Esophagus mucosa (tissue), 1 donor: ENCODE measurements at places on chromosomes 3 and 15. TPM values are rescaled to one million over a fixed set of nuclear protein-coding genes. Genes with fewer than 3 reads are reported as not detected.

Gene MED12L
- 0.32 TPM for total RNA-seq

GRCh38 chr3:100429187-100429716 is 27.9 kb downstream of the LNP1 start:
- no peak for ATAC-seq

DNA sequence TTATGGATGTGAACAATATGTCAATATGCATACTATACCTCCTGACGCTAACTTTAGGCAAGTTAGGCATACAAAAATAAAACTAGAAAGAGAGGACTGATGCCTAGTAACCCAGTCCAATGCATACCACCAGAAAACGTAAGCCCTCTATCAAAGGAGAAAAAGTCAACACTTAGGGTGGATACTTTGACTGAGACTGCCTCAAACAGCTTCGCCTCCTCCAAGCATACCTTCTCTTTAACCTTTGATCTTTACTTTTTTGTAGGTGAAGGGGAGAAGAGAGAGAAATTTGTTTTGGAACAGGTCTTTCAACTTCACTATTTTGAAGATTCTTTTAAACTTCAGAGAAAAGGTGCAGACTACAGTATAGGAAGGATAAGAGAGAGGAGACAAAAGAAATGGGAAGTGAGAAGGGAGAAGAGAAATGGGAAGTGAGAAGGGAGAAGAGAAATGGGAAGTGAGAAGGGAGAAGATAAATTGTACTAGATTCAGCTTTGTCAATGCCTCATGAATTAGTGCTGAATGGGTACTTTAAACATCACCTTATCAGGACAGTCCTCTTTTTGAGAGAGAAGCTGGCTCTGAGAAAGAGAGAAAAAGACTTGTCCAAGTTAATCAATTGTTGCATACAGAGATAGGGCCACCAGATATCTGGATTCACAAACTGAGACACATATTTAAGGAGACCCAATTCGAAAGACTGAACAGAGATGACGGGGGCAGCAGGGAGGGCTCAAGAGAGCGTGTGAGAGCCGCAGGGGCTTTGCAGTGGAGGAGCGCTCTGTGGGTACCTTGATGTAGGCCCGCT is 1.0 kb downstream of the P3H2 start:
- no peak for ATAC-seq

Gene MCF2L2
- total RNA-seq = 0.72 TPM

Gene RNF123
- total RNA-seq = 19.4 TPM

DNA sequence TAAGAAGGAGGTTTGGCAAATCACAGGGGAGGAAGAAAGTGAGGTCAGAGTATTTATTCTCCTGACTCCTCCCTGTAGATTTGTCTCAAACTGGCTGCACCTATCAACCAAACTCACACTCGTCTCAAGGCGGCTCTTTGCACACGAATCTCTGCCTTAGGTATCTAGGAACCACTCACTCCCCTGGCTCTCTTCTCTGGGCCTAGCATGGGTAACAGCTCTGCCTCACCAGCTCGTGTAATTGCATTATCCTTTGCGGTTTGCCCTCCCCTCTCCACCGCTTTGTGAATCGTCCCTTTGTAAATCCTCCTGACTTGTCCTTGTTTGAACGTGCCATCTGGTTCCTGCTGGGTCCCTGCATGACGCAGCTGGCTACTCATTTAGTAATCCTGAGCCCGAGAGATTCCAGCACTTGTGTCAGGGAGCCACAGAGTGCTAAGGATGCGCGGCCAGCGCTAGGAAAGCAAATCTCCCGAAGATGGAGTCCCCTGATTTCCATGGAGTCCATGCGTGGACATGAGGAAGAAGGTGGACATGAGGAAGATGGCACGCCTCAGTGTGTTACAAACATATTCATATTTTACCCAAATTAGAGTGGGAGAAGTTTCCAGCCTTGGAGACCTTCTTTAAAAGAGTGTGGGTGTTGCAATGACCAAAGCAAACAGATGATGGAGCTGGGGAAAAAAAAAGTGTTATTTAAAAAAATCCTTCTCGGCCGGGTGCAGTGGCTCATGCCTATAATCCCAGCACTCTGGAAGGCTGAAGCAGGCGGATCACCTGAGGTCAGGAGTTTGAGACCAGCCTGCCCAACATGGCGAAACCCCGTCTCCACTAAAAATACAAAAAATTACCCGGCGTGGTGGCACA is 26.7 kb downstream of the NRROS start:
- ATAC-seq = peak; percentile 78

- ATAC-seq = no peak
These were observed 69.9 kb downstream of the RYK start for GRCh38 chr3:134180761-134181160.

Gene TMEM40
- total RNA-seq = 237 TPM

Gene GOLGA8O
- total RNA-seq = 1.4 TPM

GRCh38 chr15:51750792-51751696 is at the start of gene TMOD2:
TMOD2 (plus strand) TSS chr15:51751597; CDS start chr15:51766442, 14,845 bp downstream.
- peak; percentile 81 for ATAC-seq

Gene GREM1
- total RNA-seq = 9.2 TPM

Gene C2CD4B
- total RNA-seq = 0.24 TPM

DNA sequence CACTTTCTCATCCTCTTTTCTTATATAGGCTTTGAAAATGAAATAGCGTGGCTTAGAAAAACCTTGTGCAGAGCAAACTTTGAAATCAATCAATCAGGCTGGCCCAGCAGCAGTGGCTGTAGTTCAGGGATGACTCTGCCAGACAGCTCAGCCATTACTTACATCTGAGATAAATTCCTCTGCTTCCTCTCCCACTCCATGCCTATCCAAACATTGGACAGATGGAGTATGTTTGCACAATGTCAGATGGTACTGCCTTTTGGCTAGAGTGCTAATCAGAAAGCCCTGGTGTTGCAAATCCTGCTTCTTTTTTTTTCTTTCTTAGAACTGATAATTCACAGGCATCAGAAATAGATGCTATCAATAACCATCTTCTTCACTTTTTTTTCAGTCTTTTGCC is 1065.1 kb downstream of the AGBL1 start:
- ATAC-seq = no peak

GRCh38 chr3:154040283-154040682 is 80.9 kb upstream of the ARHGEF26 start:
- ATAC-seq = no peak

DNA sequence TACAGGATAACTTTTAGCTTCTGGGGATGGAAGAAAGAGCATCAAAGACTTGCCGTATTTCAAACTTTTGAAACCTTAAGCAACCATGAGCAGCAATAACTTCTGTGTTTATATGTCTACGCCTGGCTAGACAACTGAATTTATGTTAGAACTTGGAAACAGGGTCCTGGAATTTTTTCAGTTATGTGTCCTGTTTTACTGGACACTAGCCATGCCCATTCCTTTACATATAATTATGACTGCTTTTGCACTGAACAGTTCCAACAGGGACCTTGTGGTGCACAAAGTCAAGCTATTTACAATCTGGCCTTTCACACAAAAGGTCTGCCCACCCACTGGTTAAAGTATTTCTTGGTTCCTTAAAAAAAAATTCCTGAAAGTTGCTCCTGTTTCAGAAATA is 37.1 kb downstream of the TJP1 start:
- ATAC-seq = no peak

DNA sequence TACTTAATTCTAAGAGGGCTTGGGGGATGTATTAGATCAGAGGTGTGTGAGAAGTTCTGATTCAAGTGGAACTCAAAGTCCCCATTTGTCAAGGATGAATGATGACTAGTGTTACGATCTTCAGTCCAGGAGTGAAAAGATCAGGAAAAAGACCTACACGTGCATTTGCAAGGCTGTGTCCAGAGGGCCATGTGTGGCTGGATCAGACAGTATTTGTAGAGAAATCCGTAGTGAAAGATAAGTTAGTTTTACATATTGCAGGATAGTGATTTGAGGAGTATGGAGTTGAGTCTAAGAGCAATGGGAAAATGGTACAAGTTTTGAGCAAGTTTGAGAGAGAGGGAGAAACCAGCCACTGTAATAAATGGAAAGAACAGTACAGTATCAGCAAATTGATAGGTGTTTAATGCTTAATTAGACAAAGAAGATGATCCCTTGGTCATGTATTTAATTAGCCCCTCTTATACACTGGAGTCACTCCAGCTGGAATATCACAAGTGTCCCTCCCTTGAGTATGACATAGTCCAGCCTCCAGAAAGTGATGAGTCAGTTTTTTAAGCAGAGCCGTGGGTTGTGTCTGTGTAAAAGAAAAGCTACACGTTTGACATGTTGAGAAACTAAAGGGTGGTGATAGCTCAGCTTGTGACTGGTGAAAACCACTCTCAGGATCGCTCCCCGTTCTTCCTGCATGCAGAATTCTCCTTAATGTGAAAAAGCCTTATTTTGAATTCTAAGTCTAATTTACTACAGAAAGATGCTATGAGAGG is 348.8 kb downstream of the ROBO1 start:
- no peak for ATAC-seq
